ENCODE measurements at places on chromosomes 16 and 17.

DNA sequence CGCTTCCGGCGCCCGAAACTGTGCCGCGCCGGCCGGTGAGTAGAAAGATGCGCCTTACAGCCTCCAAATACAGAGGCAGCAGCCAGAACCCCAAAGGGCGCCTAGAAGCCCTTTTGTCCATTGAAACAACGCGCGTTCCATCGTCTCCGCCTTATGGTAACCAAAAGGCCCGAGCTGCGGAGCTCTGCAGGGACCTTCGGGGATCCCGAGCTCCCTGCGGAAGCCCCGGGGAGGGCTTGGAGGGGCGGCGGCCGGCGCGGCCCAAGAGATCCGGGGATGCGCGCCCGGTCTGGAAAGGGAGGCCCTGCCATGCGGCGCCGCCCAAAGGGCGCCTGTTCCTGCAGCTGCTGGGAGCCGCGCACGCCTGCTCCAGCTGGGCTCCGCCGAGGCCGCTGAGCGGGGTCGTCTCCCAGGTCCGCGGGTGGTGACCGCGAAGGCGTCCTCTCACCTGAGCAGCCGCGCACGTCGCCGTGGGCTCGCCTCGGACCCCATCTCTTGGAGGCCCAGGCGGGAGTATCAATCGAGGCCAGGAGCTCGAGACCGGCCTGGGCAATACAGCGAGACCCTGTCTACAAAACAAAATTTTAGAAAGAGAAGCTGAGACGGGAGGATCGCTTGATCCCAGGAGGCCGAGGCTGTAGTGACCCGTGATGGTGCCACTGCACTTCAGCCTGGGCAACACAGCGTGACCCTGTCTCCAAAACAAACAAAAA lies 742 bp upstream of the FBXO31 start:
- DNase-seq = no peak

GRCh38 chr16:17945080-17945601 lies 391.4 kb downstream of the NPIPA8 start:
- no peak for DNase-seq

DNA sequence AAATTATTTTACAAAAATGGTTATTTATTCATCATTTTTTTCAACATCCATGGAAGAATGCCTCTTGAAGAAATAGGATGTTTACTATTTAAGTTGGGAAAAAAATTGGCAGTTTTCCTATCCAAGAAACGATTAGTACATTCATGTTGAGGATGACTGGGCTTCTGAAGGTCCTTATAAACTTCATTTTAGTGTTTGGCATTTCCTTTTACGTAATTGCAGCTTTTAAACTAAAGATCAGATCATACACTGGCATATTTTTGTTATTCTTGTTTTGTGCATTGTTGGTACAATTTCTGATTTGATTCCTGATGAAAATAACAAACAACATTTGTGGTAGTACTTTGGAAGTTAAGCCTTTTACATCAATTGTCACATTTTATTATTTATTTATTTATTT lies 11.5 kb downstream of the KCNJ16 start:
- no peak for DNase-seq

DNA sequence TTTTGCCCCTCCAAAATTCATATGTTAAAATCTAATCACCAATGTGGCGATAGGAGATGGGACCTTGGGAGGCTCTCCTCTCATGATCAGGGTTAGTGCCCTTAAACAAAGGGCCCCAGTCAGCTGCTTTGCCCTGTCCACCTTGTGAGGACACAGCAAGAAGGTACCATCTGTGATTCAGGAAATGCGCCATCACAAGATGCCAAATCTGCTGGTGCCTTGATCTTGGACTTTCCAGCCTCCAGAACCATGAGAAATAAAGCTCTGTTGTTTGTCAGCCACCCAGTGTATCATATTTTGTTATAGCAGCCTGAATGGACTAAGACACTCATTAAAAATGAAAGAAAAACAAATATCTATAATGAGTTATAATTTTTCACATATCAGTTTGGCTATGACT lies 63.0 kb upstream of the NKD1 start:
- DNase-seq = no peak

GRCh38 chr16:58515871-58516767 lies 802 bp downstream of the SETD6 start:
- peak; percentile 95 for DNase-seq

- DNase-seq = no peak
Observed at GRCh38 chr16:89828870-89829629, 775 bp downstream of the SPIRE2 start.

- peak; percentile 83 for DNase-seq
Observed at GRCh38 chr17:83062011-83062817, 17.2 kb upstream of the METRNL start.

DNA sequence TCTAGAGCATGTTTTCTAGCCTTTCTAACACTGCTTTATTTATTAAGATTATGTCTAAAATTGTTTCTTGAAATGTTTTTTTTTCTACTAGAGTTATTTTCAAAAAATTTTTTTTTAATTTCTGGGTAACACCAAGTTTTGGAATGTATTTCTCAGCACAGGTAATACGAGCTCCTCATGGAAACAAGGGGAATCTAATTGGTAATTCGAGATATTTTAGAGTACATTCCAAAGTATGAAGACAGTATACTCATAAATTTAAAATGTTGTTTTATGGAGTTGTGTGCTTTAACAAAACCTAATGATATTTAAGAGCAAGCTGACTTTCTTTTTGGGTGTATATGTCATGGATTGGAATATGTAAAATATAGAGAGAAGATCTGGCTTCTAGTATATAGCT lies 42.4 kb downstream of the OMG start:
- no peak for DNase-seq

- no peak for DNase-seq
Observed at GRCh38 chr17:64276961-64277505, 14.0 kb upstream of the TEX2 start.

DNA sequence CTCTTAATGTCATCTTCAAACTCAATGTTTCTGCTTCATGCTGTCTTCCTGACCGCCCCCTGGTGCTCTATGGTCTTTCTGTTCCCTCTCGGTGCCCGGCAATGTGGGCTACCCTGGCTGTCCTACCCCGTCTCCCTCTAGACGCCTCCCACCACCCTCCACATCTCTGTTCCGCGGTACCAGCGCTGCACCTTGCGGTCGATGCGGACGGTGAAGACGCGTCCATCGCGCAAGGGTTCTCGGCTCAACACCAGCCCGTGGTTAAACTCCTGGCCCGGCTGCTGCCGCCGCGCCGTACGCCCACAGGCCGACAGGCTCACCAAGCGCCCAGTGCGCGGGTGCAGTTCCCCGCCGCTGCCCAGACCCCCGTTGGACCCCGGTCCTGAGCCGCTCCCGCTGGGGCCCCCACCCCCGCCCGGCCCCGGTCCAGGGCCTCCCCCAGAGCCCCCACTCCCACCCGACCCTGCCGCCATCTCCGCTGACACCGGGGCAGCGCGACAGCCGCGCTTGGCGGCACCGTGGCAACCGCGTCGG lies at the start of gene NEURL4:
Gene NEURL4, minus strand, starts transcription at position 496 of the 534 bp plus-strand sequence. Its CDS starts 23 bp downstream, at position 473.
- DNase-seq = no peak

GRCh38 chr17:80884811-80885210 lies 106.8 kb upstream of the CHMP6 start:
- DNase-seq = no peak

DNA sequence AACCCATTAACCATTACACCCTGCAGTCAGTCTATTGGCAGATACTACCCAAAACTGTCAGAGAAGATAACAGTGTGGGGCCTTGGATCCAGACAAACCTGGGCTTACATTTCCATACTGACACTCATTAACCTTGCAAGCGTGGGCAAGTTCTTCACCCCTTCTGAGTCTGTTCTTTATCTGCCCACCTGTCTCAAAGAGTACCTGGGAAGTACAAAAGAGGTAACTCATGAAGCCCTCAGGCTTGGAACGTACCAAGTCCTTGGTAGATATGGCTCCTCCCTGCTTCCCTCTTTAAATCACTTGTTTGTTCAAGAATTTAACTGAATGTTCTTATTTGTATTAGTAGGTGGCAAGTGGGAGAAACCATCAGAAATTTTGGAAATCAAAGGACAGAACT lies 2.5 kb upstream of the IGSF6 start:
- DNase-seq = no peak

DNA sequence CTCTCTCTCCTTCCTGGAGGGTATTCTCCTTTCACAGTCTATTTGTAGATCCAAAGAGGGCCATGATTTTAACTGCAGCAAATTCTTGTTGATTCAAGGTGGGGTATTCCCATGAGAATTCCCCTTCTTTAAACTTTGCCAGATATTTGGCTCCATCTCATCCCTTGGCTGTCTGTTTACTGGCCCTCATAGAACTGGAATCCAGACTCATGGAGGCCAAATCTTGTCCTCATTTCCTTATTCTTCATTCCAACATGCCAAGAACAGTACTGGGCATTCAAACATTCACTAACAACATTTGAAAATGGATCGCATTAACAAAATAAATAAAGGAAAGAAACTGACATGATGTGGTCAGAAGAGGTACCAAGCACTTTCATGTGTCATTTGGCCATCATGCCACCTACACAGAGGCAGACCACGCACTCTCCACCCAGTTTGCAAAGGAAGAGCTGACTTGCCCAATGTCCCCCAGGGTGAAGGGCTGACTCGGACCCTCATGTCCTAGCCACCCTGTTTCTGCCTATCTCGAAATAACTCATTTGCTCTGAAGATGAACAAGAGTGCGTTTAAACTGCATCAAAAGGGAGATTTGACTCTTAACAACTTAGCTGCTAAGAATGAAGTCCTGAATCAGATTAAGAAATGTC lies 23.1 kb upstream of the SLC35B1 start:
- DNase-seq = no peak

Measured in vagina (tissue), 2 donors.